ENCODE measurements at places on chromosomes 2 and 18.

- DNase-seq: no peak
These were observed 136.5 kb upstream of the STK17B start for GRCh38 chr2:196307775-196308305.

DNA sequence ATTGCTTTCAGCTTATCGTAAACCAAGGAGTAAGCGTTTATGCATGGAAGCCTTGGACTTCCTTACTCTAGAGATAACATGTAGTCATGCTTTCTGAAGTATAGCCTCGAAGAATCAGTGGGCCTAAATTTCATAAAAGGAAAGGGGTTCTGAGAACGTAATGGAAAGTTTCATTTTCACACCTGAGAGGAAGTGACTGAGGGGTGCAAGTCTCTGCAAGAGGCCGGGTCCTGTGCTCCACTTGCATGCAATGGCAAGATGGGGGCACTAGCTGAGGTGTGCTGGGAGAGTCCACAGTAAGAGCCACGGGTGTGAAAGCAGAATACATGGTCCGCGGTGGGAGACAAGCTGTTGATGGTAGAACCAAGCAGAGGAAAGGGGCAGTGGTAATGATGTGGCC is 36.5 kb upstream of the C1D start:
- DNase-seq: no peak

- no peak for DNase-seq
These were observed 167.0 kb upstream of the CREB1 start for GRCh38 chr2:207362716-207363115.

DNA sequence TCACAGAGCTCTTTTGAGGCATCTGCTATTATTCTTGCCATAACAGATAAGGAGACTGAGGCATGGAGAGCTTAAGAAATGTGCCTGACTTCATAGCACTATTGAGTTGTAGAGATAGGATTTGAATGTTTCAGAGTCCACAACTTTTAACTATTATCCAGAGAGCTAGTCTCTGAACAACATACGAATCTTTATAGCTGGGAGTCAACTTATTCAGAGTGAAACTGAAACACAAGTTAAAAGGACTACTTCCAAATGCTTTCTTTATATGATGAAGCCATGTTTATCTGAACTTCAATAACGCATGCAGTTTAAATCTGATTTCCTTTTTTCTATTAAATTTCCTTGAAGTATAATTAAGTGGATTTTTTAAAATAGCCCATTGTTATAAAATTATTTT is 268.8 kb downstream of the IKZF2 start:
- no peak for DNase-seq

DNA sequence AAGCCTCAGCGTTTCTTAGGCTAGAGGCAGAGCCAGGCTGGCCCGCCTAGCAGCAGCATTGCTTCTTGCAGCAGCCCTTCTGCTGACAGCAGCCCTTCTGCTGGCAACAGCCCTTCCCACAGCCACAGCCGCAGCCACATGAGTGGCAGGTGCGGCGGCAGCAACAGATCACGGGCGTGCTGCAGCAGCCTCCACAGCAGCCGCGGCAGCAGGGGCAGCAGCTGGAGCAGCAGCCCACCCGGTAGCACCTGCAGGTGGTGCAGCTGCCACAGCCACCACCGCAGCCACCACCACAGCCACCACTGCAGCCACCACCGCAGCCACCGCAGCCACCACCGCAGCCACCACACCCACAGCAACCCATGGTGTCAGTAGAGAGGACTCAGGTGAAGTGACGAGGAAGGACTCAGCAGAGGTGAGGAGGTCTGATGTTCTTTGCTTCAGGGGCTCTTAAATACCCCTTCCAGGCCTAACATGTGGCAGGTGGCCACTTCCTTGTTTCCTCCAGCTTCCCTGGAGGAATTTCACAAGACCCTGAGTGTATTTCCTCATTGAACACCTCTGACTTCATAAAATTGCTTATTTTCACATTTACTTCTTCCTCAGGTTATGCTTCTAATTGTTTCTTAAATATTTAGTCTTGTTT is at the start of gene SCYGR6:
SCYGR6 (minus strand) TSS at position 364 of the 646 bp plus-strand sequence; CDS start at position 364, 0 bp downstream.
- DNase-seq: no peak

- DNase-seq: no peak
These were observed 134.5 kb downstream of the NEDD4L start for GRCh38 chr18:58178511-58178910.

DNA sequence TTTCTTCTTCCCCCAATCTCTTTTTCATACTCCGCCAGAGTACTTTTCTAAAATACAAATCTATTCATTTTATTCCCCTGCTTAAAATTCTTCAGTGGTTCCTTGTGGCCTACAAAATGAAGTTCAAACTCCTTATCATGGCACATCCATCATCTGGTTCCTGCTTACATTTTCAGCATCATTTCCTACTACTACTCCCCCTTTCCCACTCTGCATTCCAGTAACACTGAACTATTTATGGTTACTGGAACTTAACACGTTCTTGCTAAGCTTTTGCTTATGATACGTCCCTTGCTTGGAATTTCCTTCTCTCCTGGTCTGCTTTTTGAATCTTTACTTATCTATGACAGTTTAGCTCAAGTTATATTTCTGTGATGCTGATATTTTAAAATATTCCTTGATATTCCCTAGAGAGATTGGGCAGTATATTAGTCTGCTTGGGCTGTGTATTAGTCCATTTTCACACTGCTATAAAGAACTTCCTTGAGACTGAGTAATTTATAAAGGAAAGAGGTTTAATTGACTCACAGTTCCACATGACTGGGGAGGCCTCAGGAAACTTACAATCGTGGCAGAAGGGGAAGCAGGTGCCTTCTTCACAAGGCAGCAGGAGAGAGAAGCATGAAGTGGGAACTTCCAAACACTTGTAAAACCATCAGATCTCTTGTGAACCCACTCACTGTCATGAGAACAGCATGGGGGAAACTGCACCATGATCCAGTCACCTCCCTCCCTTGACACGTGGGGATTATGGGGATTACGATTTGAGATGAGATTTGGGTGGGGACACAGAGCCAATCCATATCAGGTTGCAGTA is 53.2 kb downstream of the BMPR2 start:
- no peak for DNase-seq

GRCh38 chr2:239930378-239930777 is 94.8 kb downstream of the NDUFA10 start:
- DNase-seq: no peak

Data from DMS53 (cell line).